NCI-H1105 treated with DMSO at 0.1 percent for 48 hours (cell line): ENCODE measurements at places on chromosomes 13 and 19.

DNA sequence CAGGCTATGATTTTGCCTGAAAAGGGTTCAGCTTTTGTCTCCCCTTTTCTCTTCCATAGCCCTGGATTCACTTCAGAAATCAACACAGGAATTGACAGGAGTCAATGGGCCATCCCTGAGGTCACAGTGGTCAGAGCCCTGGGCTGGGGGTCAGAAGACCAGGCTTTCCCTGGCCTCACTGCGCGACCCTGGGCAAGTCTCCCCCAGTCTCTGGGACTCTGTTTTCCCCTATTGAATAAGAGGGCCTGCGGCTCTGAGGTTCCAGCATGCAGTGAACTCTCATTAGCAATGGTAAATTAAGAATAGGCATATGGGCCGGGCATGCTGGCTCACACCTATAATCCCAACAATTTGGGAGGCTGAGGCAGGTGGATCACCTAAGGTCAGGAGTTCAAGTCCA, 30.7 kb upstream of the VSTM2B start:
- no peak for DNase-seq

- no peak for DNase-seq
Measured at GRCh38 chr19:33954686-33955085, 158.0 kb downstream of the KCTD15 start.

DNA sequence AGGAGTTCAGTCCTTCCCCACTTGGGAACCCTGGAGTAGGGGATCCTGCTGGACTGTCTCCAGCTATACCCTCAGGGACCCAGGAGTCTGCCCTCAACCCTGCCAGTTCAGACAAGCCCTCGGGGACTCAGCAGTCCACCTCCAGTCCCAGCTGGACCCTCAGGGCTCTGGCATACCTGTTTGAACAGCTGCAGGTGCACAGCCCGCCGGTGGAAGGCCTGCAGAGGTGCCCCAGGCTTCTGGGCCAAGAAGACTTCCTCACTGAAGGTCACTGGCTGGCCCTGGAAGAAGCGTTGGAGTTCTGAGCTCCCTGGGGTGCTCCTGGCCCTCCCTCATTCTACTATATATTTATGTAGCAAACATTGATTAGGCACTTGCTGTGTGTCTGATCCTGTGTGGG, 8.6 kb downstream of the CRB3 start:
- no peak for DNase-seq

GRCh38 chr13:33152389-33152788, 133.2 kb downstream of the STARD13 start:
- DNase-seq = no peak

GRCh38 chr13:82925114-82925513, 957.2 kb downstream of the SLITRK1 start:
- DNase-seq = no peak

DNA sequence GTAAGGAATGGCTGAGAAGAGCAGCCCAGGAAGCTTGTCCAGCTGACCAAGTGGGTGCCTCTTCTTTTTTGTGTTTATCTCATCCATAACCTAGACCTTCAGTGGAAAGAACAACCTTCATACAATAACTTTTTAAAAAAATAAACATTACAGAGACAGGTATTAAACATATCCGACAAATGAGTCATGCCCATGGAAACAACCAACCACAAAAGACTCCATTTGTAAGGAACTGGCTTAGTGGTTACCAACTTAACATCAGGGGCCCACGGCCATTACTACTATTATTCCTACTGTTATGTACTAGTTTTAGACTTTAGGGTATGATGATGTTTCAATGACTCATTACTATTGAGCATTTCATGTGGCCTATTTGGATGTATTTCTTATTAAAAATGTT, 191.7 kb upstream of the SERP2 start:
- no peak for DNase-seq

- DNase-seq = no peak
Measured at GRCh38 chr13:112131713-112132113, 64.8 kb downstream of the SOX1 start.

DNA sequence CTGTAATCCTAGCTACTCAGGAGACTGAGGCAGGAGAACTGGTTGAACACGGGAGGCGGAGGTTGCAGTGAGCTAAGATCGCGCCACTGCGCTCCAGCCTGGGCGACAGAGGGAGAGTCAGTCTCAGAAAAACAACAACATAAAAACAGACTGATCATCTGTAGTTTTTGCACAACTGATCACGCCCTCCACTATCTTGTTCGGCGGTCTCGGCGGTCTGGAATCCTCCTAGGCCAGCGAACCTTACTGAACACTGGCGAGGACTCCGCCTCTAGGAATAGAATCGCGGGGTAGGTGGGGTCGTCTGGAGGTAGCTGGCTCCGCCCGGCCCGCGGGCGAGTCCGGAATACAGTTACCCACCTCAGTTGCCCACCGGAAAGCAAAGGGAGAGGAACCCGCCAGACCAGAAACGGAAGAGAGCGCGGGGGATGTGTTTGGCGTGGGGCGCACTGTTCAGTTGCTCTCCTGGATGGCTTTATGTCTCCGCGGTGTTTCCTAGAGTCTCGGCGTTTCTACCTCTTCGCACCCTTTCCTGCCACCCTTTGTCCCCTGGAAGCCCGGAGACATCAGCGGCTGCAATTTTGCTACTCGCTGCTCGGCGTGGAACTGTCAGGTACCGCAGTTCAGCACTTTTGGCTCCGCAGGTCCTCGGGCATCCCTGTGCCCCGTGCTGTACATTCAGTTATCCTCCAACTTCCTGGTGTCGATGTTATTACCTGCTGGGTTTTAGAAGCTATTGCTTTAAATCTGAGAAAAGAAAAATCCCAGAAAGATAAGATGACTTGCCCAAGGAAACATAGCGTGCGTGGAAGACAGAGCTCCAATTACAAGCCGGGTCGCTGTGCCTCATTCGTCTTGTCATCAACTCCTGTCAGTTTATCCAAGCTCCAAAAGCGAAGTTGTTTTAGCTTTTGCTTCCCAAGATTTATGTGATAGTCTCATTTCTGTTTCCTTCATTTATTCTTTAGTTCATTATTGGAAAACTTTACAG, 24.9 kb upstream of the HNRNPA1L2 start:
- peak; percentile 83 for DNase-seq

DNA sequence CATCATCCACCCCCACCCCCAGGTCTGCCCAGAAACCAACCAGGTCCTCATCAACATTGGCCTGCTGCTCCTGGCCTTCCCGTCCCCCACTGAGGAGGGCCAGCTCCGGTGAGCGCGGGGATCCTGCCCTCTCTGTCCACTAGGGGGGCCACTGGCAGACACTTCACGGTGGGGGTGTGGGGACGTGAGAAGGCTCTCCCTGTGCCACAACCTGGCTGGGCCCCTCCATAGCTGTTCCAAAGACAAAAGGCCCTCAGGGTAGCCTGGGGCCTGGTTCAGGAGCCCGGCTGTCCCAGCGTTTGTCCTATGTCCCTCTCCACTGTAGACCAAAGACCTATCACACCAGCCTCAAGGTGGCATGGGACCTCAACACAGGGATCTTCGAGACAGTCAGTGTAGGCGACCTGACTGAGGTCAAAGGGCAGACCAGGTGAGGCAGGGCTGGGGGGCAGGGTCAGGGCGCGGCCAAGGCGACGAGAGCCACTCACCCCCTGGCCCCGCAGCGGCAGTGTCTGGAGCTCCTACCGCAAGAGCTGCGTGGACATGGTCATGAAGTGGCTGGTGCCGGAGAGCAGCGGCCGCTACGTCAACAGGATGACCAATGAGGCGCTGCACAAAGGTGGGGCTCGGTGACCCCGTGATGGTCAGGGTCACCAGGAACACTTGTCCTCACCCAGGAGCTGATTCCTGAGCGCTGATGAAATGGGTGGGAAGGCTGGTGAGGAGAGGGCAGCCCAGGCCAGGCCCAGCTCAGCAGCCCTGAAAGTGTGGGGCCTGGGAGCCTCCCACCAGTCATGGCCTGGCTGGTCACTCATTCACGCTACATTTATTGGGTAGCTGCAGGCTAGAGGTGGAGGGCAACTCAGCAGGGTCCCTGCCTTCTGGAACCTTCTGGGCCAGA, 7.9 kb downstream of the DCAF15 start:
- DNase-seq = no peak

- no peak for DNase-seq
Measured at GRCh38 chr13:26053418-26053980, 1.7 kb upstream of the SHISA2 start.

GRCh38 chr13:95168191-95168590, 133.1 kb downstream of the ABCC4 start:
- DNase-seq = no peak

DNA sequence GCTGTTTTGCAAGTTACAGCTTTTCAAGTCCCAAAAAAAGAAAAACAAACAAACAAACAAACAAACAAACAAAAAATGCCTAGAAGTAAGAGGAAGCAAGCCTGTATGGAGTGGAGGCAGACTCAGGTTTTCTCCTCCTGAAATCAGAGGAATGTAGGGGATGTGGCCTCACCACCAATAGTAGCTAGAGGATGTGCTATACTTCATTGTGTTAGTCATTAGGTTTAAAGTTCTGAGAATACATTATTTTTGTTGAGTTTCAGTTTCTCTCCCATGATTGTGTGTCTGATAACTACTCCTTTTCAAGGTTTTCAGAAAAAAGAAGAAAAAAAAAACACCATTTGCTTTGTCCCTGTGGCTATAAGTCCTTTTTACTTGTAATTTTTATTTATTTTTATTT, 524.5 kb downstream of the GPC6 start:
- DNase-seq = no peak

DNA sequence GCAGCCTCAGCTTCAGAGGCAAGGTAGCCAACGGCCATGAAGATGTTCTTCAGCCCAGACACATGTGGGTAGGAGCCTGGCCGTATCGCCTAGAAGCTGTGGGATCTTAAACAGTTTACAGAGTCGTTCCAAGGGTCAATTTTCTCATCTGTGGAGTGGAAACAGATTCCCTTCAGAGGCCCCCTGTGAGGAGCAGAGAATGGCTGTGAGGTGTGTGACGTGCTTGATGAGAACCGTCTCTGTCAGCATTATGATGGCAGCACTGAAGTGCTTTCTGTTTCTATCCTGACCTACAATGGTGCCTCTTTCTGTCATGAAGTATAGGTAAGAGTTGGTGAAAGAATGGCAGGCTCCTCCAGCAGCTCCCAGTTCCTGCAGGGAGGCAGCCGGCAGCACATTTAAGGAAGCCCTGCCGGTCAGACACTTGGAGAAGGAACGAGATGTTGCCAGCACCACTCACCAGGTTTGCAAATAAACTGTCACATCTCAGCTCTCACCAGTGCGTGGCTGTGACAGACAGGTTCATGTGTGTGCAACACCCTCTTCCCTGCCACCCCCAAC, 277.3 kb downstream of the FOXO1 start:
- no peak for DNase-seq

DNA sequence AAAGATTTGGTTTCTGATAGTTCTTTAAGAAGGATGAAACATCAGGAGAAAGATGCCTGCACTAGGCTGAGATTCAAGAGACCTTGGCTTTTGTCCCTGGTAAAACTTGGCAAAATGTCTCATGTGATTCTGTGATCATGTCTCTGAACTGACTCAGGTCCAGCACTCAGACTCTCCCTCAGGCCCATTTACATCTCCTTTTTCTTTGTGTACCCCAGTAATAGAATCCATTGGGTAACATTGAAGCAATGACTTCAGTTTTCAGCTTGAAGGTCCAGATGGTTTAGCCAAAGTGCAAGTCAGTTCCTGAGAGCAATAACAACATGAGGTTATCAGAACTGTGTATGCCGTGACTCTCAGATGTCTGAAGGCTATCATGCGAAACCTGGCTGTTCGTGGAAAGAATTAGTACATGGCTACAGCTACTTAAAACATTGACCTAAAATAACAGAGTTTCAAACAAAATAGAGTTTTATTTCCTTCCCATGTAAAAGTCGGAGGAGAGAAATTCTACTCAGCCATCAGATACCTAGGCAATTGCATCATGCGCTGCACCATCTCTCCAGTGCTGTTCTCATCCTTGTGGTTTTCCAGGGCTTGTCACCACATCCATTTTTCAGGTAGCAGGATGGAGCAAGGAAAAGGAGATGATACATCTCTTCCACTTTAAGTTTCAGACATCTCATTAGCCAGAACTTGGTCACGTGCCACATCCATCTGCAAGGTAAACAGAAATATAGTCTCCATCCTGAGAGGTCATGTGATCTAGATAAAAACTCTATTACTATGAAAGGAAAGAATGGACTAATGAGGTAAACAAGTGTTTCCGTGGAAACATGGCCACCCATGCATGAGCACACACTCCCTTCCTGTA, 117.3 kb downstream of the POSTN start:
- peak; percentile 59 for DNase-seq

GRCh38 chr13:31138515-31138914, 23.2 kb downstream of the HSPH1 start:
- no peak for DNase-seq

GRCh38 chr13:98060282-98060681, 82.6 kb upstream of the FARP1 start:
- no peak for DNase-seq

- peak; percentile 10 for DNase-seq
Measured at GRCh38 chr13:112837371-112838037, 131.5 kb upstream of the MCF2L start.

DNA sequence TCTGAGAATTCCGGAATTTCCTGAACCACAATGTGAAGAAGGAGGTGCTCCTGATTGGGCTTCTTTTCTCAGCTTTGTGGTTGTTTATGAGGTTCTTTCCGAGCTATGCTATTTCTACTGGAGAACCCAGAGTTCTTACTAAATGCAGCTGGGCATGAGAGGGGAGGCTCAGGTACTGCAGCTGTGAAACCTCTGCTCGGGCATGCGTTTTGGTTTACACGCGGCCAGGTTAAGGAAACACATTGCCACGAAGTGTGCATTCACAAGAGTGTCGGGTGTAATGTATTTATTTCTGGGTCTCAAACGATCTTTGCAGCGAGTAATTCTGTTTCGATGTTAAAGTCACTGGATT, 661 bp upstream of the MIR17HG start:
- no peak for DNase-seq

DNA sequence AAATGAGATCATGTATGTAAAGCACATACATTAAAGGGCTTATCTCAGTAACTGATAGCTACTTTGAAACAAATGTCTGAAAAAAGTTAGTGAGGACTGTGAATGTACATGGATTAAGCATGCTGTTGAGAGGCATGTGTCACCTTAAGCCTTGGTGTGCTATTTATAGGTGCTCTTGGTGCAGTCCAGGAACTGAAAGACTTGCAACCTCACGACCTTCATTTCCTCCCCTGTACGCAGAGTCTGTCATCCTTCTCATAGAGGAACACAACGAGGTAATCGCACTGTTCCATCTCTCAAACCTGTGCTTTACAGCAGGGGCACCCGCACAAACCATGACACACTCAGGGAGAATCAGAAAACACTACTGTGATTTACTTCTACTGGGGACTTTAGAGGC, 65.6 kb downstream of the UFM1 start:
- no peak for DNase-seq

DNA sequence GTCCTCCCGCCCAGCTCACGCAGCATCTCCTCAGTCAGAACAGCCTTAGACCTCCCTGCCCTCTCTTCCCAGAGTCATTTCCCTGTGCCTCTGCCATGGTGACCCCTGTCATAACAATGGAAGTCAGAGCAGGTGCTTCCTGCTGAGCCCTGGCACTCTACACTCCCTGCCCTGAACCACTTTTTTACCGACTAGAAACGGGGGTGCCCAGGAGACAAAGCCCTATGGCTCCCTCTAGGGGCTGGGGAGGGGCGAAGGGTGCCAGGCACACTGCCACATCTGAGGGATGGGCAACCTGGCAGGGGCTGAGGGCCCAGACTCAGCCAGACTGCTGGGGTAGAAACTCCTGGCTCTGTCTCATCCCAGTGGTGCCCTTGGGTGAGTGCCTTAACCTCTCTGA, 16.4 kb downstream of the ZNF574 start:
- peak; percentile 27 for DNase-seq

GRCh38 chr13:50866817-50867636, 23.5 kb upstream of the DLEU7 start:
- DNase-seq = no peak
